ENCODE measurements at places on chromosomes 11 and 22.

DNA sequence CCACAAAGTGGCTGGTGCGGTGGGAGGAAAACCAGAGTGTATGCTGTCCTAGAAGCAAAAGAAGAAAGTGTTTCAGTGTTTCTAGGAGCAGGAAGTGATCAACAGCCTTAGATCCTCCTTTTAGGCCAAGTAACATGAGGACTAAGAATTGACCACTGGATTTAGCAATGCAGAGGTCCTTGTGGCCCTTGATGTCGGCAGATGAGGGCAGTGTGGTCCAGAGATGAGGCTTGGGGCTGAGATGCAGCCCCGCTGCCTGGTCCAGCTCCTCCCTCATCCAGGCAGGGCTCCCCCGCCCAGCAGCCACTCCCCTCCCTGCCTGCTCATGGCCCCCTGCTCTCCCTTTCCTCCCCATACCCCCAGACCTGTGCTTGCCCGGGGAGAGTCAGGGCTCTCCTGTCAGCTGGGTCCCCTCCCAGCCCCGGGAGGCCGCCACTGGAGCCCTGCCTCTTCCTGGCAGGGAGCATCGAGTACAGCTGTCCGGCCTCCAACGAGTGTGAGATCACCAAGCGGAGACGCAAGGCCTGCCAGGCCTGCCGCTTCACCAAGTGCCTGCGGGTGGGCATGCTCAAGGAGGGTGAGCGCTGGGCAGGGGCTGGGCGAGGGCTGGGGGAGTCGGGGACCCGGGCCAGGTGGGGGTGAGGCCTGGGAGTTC lies 3.7 kb downstream of the TRMT112 start:
- DNase-seq = no peak

- DNase-seq = peak; percentile 86
These were observed 14.2 kb downstream of the TP53I11 start for GRCh38 chr11:44936525-44936924.

DNA sequence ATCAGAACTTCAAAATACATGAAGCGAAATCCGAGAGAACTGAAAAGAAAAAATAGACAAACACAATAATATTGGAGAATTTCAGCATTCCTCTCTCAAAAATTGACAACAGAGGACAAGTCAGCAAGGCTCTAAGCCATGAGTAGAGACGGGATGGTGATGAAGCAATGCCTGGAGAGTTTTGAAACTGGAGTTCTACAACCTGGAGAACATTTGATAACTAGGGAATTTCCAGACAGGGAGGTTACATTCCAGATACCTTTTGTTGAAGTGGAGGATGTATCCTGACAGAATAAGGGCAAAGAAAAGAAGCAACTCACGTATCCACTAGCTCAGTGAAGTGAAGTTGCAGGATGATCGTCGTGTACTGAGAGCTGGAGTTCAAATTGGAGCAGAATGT lies 291.4 kb downstream of the CTTN start:
- no peak for DNase-seq

- DNase-seq = no peak
These were observed 63.1 kb downstream of the CEP164 start for GRCh38 chr11:117390743-117391142.
